ENCODE measurements at places on chromosomes 5 and 9.
A peak's percentile ranks its signal among the peaks of the same experiment; 100 is the strongest.

DNA sequence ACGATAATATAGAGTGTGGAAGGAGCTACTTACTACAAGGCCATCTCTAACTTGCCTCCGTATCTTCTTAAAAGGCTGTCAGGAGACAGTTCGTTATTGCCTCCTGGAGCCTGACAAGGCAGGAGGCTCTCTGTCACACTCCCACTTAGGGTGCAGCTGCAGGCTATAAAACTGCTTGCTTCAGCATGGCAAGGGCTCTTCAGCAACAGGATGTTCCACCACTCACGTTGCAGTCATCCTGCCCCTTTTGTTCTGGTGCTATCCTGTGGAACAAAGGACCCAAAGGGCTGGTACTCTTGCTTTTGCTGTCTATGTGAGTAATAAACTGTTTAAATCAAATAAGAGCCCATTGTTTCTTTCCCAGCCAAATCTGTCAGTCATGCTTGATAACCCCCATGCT lies 508.9 kb downstream of the NTRK2 start:
- DNase-seq: no peak

DNA sequence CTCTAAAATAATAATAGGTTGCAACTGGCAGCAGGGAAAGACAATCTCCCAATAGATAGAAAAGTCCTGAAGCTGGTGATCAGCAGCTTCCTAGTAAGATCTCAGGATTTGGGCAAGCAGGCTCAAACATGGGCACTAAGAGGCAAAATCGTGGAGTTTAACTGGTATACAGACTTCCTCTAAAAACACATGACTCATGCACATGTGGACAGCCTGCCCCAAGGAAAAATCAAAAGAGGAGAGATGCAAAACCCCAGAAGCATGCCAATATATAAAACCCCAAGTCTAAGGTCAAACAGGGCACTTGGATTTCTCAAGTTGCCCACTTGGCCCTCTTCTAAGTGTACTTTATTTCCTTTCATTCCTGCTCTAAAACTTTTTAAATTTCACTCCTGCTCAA lies 62.8 kb downstream of the CDKN2A start:
- DNase-seq: peak; percentile 27

DNA sequence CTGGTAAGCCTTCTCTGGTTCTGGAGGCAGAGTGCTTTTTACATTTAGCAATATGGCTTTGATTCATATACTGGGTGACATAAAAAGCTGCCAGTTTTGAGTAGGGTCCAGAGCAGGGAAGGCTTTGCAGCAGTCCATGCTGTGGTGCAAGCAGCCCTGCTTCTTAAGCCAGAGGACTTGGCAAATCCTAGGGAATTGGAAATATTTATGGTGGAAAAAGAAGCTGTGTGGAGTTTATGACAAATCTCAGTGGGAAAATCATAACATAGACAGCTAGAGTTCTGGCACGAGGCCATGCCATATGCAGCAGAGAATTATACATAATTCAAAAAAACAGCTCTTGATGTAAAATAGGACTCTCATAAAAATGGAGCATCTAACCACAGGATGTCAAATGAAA lies 536.4 kb downstream of the RASEF start:
- no peak for DNase-seq

GRCh38 chr5:51203598-51203997 lies 179.7 kb upstream of the ISL1 start:
- no peak for DNase-seq

GRCh38 chr9:38686933-38687332 lies 33.0 kb downstream of the FAM240B start:
- no peak for DNase-seq
